ENCODE measurements at places on chromosomes 7 and 10.

- no peak for DNase-seq
These were observed 191.9 kb downstream of the ETV1 start for GRCh38 chr7:13797545-13797944.

DNA sequence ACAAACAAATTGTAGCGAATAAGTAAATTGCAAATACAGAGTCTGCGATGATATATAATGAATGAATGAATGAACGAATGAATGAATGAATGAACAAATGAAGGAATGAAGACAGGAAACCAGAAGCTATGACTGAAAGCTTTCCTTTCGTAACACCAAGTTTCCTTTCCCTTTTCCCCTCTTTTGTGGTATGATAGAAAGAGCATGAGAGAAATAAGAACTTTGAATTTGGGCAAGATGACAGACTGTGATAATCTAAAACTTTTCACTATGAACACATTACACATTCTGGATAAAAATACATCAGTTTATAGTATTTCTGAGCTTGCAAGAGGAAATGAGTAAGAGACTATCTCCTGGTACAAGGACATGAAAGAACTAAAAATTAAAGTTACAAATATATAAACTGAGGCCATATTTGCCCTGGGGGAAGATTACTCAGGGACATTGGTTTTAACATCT, 8.4 kb upstream of the UCN3 start:
- no peak for DNase-seq

DNA sequence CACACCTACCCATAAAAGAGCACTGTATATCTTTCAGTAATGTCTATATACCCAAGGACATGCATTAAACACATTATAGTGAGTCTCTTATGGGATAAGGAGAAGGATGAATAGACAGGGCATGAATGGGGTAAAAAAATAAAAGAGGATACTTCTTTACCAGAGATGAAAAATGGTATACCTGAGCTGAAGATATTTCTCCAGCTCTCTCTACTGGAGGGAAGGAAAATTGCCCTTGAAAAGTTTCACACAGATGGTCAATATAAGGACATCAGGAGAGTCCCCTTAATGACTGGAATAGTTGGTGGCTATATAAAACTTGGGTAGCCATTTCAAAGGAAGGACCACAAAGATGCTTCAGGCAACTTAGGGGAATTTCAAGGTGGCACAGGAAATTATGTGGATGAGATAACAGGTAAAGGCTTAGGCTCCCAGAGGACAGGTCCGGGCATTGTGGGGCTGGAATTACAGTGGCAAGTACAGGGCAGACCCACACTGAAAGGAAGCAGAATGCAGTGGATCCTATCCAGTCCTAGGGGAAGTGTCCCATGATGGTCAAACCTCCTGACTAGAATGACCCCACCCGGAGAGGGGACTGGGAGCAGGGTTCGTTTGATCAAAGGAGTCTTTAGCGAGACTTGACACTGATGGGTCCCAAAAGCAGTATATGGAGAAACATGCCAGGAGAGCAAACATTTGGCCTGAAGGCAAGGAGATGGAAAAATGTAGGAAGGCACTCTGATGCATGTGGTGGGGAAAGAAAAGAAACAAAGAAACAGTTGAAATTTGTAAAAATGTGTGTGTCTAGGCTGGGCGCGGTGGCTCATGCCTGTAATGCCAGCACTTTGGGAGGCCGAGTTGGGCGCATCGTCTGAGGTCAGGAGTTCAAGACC, 35.6 kb downstream of the PLAU start:
- no peak for DNase-seq

GRCh38 chr10:100970076-100970913, 991 bp downstream of the SEMA4G start:
- no peak for DNase-seq

- no peak for DNase-seq
These were observed 2.5 kb upstream of the TMEM178B start for GRCh38 chr7:141071260-141071854.

- DNase-seq: no peak
These were observed 655.9 kb downstream of the SDK1 start for GRCh38 chr7:3956949-3957348.

DNA sequence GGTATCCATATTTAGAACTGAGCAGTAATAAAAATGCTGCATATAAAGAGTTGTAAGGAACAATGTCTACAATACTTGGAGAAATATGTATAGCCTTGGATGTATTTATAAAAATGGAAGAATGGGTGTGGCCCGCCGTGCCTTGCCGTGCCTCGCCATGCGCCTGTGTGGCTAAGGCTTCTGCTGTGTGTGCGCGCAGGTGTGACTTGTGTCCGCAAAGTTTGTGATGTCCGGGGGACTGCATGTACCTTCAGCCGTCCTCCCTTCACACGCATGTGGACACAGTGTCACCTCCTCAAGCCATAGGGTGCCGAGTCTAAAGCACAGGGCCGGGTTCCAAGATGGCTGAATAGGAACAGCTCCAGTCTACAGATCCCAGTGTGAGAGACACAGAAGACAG, 9.8 kb downstream of the SAMD9 start:
- no peak for DNase-seq

- no peak for DNase-seq
These were observed 20.7 kb downstream of the ABI1 start for GRCh38 chr10:26839966-26840627.

DNA sequence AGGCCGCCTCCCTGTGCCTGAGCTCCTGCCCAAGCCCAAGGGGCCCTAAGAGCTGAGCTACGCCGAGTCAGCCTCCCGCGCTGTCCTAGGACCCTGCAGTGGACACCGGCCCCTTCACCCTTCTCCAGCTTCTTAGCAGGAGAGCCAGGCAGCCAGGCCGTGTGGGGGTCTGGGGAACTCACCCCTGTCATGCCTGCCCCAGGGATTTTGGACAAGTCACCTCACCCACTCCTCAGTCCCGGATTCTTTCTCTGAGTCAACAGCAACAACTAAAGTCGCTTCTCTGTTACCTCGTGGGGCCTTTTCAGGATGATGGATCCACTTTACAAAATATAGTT, 79.3 kb downstream of the MKI67 start:
- no peak for DNase-seq

DNA sequence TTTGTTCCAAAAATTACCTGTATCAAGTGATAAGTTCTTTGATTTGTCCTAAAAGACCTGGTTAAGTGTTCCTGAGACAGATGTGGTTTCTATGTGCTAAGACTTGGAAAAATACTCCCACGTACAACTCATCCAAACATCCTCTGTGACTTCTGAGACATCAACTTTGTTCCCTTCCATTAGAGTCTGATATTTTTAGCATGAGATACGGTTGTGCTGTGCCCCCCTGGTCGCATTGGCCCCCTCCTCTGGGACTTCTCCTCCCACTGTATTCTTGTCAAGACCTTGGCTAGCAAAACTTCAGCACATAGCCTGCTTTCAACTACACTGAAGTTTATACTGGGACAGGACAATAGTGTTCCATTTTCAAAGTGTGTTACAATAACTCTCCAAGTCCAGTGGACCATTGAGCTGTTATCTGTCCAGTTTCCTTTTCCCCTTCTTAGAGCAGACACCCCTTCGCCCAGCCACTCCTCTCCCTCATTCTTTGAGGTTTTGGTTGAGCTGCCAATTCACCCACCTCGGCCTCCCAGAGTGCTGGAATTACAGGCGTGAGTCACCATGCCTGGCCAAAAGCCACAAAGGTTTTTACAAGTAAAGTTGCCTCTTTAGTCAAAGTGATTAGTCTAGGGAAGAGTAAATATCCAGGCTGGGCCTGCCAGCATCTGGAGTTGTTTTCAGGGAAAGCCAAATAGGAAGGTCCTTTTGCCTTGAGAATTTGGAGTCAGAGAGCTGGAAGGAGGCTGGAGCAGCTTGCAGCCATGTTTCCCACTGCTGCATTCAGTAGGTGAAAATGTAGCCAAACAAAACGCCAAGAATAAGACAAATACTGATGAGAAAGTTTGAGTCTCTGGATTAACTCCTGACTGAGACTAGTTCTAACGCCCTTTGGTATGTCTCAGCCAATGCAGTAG, 17.8 kb upstream of the PDLIM1 start:
- no peak for DNase-seq

DNA sequence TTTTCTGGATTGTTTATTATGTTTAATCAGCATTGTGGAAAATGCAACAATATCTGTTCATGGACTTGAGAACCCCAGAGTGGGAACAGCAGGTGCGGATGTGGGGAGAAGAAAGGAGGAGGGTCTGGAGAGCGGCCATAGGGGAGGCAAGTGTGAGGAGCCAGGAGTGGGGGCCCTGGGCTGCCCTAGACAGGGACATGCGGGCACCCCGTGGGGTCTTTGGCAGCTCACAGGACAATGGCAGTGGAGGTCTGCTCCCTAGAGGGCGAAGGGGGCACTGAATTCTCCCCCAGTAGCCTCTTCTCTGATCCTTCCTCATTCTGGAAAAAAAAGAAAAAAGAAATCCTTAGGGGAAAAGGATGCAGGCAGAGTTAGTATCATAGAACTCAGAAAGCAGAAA, 8.9 kb downstream of the TMEM176B start:
- DNase-seq: no peak
